Esophagus squamous epithelium (tissue), 5 donors: ENCODE measurements at places on chromosomes 6 and 20. TPM values are rescaled to one million over a fixed set of nuclear protein-coding genes. Genes with fewer than 3 reads are reported as not detected.

- no peak for DNase-seq
Observed at GRCh38 chr6:2651536-2651935, 99.2 kb downstream of the MYLK4 start.

- DNase-seq: no peak
Observed at GRCh38 chr6:113597231-113597583, 259.9 kb upstream of the MARCKS start.

DNA sequence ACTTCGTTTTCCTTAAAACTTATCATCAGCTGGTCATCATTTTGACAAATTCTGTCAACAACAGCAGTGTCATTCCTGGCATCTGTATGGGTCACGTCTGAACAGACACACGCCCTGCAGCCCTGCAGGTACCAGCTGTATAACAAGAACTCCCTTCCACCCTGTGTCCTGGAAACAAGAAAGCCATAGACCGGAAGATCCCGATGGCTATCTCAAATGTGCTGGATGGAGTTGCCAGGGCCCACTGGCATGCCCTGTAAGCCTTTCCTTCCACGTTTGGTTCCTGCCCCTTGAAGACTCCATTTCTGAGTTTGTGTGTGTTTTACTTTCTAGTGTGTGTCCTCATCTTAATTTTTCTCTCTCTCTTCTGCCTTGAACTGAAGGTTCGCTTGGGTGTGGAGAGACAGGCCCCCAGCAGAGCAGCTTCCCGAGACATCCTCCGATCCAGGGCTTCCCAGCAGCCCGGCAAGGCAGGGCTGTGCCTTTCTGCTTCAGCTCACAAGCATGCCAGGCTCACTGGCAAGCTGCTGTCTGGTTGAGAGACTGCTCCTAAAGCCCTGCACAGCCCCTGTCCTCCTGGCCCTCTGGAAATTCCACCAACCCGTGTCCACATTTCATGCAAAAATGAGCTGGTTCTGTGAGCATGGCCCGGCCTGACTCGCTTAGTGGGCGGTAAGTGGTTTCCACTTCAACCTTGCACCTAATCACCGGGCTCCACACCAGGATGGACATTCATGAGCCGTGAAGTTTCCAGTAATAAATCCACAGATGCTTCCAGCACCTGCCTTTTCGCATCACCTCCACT lies 8.7 kb downstream of the GFRA4 start:
- no peak for DNase-seq

GRCh38 chr6:12243169-12243568 lies 47.0 kb upstream of the EDN1 start:
- DNase-seq: no peak

GRCh38 chr6:167137081-167137480 lies 14.2 kb downstream of the CCR6 start:
- no peak for DNase-seq

- no peak for DNase-seq
Observed at GRCh38 chr20:2780948-2781347, 19.5 kb downstream of the CPXM1 start.

- no peak for DNase-seq
Observed at GRCh38 chr6:105994591-105995390, 91.3 kb upstream of the PRDM1 start.

GRCh38 chr6:6886171-6886885 lies 221.4 kb upstream of the RREB1 start:
- DNase-seq: no peak

APOM gene
- 1.5 TPM for total RNA-seq

SLA2 gene
- 0.61 TPM for total RNA-seq

KHDC1L gene
- total RNA-seq: not detected

POLR3F gene
- 6.4 TPM for total RNA-seq

VSTM2L gene
- total RNA-seq: 0.38 TPM

CCM2L gene
- 4.8 TPM for total RNA-seq
